ENCODE measurements at places on chromosomes 6 and 20.

DNA sequence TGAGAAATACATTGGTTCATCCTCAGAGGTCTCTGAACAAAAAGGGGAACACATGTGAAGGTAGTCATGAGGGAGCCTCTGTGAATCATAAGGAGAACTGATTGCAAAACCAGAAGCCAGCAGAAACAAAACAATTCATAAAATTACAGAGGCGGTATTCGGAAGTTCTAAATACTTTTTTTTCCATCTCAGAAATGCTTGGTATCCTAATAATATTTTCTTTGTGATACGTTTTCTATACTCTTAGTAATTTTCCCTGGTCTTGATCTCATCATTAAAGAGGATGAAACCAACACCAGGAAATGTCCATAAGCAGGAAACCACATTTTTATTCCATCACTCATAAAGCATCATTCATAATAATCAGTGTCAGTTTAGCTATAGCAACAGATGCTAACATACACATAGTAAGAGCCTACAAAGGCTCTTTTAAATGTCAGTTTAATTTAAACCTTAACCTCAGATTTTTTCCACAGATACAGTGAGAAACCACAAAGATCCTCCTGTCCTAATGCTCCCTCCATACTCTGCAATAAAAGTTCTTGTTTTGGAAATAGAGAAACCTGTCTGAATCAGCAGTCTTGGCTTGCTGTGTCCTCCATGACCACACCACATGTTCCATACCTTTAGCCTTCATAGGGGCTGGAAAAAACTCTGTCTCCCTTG lies 29.2 kb downstream of the SGK1 start:
- DNase-seq, result no peak

DNA sequence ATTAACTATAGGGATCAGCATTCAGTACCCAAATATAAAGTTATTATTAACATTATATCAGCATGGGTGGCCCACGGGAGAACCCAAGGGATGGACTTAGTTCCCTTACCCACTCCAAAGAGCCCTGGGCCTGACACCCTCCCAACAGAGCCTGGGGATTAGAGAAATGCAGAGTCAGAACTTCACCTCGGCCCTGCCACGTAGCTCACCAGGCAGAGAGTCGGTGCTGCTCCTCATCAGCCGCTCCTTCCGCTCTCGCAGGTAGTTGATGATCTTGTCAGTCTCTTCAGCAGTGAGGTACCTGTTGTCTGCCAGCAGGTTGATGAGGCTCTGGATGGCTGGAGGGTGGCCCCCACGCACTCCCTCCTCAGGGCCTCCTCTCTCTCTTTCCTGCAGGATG lies 26.6 kb downstream of the NCOA5 start:
- no peak for DNase-seq

DNA sequence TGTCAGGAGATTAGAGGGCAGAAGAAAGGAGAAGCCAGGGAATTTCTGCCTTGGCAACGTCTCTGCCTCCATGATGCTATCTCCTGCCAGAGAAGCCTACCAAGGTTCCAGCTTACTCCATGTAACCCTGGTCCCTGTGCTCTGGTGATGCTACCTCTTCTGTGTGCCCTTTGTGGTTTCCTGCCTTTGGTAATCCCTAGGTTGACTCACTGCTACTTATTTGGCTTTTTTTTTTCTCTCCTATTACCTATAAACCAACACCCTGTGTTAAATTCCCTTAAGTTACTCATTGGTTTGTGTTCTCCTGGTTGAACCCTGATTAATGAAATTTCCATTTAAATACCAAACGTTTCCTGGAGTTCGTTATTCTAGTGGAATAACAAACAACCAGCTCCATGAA lies 527.8 kb upstream of the FLRT3 start:
- DNase-seq, result no peak

DNA sequence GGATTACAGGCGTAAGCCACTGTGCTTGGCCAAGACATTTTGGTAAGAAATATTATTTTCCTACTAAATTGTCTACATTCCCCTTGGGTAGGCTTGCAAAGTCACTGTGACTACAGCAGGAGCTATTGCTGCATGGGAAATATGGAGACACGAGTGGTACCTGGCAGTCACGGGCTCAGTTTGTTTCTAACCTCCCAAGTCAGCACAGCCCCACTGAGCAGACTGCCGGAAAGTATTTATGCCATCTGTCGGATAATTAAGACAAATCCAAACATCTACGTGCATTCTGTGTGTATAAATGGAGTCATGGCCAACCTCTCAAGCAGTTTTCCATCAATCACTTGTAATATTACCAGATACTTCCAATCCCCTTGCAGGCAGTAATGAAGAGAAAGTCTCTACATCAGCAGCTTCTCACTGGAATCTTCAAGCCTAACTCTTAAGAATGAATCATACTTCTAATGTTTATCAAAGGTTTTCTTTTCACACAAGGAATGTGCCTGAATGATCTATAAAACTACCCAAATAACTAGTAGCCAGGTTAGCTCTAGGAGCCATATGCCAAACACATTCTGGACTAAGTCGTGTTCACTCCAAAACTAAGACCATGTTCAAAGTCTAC lies 20.1 kb downstream of the PSMB1 start:
- DNase-seq, result no peak

GRCh38 chr6:160132776-160133338 lies 11.2 kb downstream of the SLC22A1 start:
- peak; percentile 3 for DNase-seq

DNA sequence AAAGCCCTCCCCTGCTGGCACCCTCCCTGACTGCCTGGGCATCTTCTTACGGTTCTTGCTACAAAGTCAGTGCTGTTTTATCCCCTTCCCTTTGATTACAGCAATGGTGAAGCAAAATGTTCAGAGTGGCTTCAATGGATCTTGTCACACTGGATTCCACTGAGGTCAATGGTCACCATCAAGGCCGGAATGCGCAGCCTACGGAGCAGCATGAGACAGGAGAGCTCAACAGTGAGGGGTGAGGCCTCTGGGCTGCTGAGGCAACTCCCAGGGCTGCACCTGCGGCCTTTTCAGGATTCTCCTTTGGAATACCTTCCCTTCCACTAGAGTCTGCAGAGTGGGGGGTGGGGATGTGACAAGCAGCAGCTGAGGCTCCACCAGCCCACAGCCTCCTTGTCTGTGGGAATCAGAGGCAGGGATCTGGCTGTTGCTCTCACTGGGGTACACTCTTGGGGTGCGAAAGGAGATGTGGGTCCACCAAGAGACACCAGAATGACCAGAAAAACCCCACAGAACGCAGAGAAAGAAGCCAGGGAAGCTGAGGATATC lies 40.4 kb upstream of the EMILIN3 start:
- no peak for DNase-seq

DNA sequence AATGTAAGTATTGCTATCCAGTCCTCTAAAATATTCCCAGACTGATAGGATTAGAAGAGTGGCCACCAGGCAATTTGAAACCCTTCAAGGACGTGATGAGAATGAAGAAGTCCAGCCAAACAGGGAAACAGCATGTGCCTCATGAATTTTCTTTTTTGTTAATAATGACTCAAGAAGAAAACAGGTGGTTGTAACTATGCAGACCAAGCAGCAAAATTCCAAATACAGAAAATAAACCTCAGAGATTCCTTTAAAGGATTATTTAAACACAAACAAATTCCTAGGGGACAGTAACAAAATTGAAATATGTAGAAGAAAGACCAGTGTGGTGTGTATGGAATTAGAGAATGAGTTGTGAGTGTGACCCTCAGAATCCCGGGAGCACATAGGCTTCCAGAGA lies 239.2 kb downstream of the KCNQ5 start:
- no peak for DNase-seq

DNA sequence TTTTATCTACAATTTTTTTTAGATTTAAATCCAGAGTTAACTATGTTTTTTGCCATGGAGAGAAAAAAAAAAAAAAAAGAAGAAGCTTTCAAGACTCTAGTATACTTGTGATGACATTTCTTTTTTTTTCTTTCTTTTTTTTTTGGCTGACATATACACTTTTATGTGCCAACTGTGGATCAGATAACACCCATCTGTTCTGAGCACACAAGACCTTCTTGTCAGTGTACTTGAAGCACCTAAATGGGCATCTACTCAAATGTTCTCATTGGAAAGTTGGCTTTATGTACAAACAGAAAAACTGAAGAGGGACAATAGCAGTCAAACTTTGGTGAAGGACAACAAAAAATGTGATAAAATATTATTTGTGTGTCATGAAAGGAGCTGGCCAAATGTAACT lies 904.5 kb downstream of the GRIK2 start:
- no peak for DNase-seq

DNA sequence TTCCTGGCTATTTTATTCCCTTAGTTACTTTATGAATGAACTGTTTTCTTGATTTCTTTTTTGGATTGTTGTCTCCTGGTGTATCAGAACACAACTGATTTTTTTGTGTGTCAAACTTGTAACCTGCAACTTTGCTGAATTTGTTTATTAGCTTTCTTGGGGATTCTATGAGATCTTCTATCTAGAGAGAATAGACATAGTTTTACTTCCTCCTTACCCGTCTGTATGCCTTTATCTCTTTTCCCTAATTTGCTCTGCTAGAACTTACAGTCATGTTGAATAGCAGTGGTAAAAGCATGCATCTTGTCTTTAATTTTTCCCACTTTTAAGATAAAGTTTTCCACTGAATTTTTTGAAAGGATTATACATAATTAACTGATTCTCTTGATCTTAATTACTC lies 13.2 kb downstream of the RNF146 start:
- no peak for DNase-seq

DNA sequence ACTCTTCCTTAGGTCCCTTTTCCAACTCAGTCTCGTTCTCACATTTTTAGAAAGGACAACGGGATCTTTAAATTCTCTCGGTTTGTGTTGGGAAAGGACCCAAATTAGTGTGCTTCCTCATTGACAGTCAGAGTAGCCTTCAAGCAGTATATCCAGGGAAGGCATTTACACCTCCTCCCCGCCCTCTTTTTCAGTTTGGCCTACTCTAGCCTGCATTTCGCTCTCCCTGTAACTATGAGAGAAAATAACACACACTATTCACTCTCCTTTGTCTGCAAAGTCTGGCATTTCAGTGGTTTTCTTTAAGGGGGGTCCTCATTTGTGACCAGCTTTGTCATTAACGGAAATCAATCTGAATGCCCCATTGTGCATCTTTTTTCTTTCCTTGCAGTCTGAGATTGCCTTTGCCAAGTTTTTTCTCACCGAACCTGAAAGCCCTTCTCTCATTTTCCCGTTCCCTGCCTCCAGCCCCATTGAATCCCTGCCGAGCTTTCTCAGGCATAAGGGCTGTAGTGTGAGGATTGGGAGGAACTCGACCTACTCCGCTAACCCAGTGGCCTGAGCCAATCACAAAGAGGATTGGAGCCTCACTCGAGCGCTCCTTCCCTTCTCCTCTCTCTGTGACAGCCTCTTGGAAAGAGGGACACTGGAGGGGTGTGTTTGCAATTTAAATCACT lies 393 bp upstream of the FABP7 start:
- no peak for DNase-seq

- DNase-seq, result no peak
These were observed 26.1 kb upstream of the TINAG start for GRCh38 chr6:54282186-54282585.

DNA sequence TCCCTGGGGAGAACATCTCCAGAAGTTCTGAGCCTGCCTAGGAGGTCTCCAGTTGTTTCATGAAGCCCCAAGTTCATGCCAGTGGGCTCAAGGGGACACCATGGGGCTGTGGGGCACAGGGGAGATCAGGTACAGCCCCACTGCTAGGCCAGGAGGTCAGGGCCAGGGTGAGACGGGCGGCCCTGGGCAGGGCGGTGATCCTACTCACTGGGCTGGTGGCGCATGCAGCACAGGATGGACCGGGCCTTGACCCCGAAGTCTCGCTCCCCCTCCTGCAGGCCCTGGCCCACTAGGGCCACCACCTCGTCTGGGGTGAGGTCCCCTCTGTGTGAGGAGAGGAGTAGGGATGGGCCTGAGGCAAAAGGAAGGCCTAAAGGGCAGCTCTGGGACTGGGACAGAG lies 26.1 kb downstream of the ADA start:
- DNase-seq, result no peak

- DNase-seq, result no peak
These were observed 15.1 kb downstream of the GLYATL3 start for GRCh38 chr6:49514571-49515484.

- DNase-seq, result no peak
These were observed 91.9 kb upstream of the LAMP5 start for GRCh38 chr20:9422321-9423057.

GRCh38 chr6:50935442-50935841 lies 116.8 kb downstream of the TFAP2B start:
- DNase-seq, result no peak

DNA sequence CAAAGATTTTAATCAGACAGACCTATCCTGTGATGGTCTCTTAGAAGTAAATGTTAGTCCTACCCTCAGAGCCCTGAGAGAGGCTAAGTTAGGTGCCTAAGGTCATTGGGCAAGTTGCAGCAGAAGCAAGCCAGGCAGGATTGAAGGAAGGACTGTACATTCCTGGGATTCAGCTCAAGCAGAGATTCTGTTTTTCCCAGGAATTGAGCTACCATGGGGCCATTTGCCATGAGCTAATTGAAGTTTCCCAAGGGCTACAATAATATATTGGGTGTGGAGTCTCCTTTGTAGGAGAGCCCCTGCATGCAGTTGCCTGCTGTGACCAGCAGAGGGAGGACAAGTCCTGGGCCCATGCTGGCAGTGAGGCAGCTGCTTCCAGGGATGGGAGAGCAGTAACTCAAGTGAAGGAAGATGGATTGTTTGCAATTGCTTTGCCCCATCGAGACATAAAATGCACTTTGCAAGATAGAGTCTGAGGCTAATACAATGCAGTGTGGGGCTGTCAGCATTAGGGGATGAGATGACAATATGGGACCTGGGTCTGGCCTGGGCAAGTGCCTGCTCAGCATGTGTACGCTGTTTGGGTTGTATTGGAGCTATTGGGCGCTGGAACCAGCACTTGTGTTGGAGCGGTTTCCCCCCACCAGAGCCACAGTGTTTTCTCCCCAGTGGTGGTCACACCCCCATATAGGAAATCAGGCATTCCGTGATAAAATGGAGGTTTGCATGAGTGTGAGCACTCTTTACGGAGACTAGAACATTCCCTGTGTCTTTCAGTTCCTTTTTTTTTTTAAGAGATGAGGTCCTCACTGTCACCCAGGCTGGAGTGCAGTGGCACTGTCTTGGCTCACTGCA lies 27.9 kb downstream of the DNMT3B start:
- peak; percentile 76 for DNase-seq

- DNase-seq, result no peak
These were observed 213.7 kb upstream of the SGK1 start for GRCh38 chr6:134531611-134532010.

GRCh38 chr6:137044366-137045221 lies at the start of gene IL20RA:
IL20RA (minus strand) TSS chr6:137044965; CDS start chr6:137044728, 237 bp downstream.
- DNase-seq, result no peak

GRCh38 chr6:151021896-151022295 lies 156.4 kb downstream of the MTHFD1L start:
- DNase-seq, result no peak

GRCh38 chr6:121764493-121764892 lies 329.0 kb downstream of the GJA1 start:
- DNase-seq, result no peak

GRCh38 chr6:149834513-149835481 lies 29.4 kb downstream of the LRP11 start:
- peak; percentile 68 for DNase-seq

All from stimulated activated CD4-positive, alpha-beta T cell treated with anti-CD3 and anti-CD28 coated beads, Interleukin-2, amount 100 ng/mL, for 24 hours (primary cell).